Calu3 (cell line): ENCODE measurements at places on chromosomes 16 and 17. TPM values are rescaled to one million over a fixed set of nuclear protein-coding genes. Genes with fewer than 3 reads are reported as not detected.

The NME3 gene
- 64.3 and 73.1 TPM in 2 replicates for total RNA-seq

The OR1A1 gene
- total RNA-seq = not detected in 2 replicates

DNA sequence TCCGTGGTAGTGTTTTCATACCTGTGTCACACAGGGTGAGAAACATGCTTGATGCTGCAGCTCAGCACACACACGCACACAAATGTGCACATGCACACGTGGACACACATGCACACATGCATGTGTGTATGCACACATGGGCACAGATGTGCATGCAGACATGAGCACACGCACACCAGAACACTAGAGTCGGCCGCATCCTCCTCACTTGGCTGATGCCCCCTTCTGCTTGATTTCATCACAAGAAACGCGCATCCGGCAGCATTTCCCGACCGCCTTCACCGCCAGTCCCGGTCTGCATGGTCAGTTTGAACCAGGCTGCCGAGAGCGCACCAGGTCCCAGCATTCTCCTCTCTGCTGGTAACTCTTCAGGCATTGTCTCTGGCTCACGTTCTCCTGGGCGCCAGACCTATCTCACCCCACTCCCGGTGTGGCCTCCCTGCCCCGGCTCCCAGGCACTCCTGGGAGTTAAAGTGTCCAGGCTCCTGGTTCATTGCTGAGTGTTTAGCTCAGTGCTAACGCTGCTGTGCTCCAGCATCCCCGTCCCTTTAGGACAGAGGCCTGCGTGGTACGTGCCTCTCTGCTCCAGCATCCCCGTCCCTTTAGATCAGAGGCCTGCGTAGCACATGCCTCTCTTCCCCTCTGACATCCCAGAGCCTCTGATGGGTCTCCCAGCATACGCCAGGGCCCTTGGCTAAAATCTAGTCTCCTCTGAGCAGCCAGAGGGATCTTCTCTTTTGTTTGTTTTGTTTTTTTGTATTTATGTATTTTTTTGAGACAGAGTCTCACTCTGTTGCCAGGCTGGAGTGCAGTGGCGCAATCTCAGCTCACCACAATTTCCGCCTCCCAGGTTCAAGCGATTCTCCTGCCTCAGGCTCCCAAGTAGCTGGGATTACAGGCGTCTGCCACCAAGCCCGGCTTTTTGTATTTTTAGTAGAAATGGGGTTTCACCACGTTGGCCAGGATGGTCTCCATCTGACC is 16.0 kb downstream of the BAIAP2 start:
- H3K4me1 ChIP-seq = peaks cover 46% of the 10 kb centered on the region
- H3K4me3 ChIP-seq = peak overlapping the region; percentile 56
- no peak for DNase-seq
- no peaks in the 10 kb centered on the region for H3K27me3 ChIP-seq

The FBXL16 gene
- 1.3 and 4.6 TPM in 2 replicates for total RNA-seq

The NAGLU gene
- total RNA-seq = 53.8 and 59.1 TPM in 2 replicates
